Islet precursor cell (in vitro differentiated cells): ENCODE measurements at places on chromosomes 12 and 14.
A peak's percentile ranks its signal among the peaks of the same experiment; 100 is the strongest.

DNA sequence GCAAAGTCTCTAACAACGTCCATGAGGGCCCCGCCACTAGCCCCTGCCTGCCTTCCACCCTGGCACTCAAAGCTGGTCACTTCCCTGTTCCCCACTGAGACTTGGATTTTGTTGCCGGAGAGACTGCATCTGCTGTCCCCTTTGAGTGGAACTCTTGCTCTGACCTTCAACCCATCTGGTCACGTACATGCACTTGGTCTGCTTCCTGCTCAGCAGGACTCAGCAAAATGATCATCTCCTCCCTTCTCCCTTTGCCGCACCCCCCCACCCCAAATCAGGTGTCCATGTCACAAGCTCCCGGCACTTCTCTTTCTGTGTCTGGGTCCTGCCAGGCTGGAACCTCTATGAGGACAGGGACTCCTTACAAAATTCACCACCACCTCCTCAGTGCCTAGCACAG, 180.9 kb downstream of the CHST11 start:
- DNase-seq: no peak

DNA sequence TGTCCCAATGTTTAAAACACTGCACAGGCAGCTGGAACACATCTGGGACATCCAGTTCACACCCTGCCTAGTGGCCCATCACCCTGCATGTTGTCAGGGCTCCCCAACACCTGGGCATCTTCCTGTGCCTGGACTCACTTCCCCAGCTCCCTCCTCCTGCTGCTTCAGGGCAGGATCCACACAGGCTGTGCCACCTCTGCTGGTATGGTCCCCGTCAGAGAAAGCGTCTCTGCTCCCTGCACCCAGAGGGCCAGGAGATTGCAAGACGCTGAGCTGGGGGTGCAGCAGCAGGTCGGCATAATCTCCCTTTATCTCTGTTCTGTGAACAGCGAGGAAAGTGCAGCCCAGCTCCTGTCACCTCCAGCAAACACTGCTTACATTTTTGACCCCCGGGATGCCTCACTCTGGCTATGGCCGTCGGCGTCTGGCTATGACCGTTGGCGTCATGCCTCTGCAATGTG, 124.3 kb downstream of the ADGRD1 start:
- peak; percentile 52 for DNase-seq

- DNase-seq: no peak
Observed at GRCh38 chr14:21057803-21058675, at the start of gene RNASE8. TSS of gene RNASE8 (plus strand) at chr14:21057822. CDS start at chr14:21057893, 71 bp downstream.

DNA sequence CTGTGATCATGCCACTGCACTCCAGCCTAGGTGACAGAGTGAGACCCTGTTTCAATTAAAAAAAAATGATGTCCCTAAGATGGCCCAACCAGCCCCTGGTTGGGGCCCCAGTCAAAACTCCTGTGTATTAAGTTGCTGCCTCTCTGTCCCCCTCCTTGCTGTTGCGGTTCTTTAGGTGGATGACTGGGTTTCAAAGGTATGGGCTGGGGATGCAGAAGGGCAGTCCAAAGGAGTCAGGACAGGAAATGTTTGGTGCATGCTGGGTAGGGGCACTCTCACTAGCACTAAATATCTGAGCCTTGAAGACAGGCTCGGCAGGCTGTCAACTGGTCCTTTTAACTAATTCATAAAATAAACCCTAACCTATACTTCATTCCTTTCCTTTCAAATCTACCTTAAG, 12.0 kb upstream of the PIP4K2C start:
- peak; percentile 45 for DNase-seq

DNA sequence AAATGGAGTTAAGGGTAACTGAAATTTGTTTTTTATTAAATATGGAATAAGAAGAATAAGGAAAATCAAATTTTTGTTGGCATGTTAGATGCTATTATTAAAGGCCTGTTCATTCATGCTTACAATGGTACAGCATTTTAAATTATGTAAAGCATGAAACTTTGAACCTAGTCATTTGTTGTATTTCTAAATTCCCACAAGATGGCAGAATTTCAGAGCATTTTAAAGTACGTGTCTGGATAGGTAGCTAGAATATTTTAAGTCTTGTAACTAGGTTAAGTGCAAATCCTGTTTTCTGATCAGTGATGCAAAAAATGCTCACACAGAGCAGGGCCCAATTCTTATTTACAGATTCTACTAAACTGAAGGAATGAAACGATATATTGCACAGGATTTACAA, 585.6 kb upstream of the MIS18BP1 start:
- no peak for DNase-seq

- DNase-seq: peak; percentile 68
Observed at GRCh38 chr12:52956987-52957386, 8.1 kb downstream of the KRT18 start.

DNA sequence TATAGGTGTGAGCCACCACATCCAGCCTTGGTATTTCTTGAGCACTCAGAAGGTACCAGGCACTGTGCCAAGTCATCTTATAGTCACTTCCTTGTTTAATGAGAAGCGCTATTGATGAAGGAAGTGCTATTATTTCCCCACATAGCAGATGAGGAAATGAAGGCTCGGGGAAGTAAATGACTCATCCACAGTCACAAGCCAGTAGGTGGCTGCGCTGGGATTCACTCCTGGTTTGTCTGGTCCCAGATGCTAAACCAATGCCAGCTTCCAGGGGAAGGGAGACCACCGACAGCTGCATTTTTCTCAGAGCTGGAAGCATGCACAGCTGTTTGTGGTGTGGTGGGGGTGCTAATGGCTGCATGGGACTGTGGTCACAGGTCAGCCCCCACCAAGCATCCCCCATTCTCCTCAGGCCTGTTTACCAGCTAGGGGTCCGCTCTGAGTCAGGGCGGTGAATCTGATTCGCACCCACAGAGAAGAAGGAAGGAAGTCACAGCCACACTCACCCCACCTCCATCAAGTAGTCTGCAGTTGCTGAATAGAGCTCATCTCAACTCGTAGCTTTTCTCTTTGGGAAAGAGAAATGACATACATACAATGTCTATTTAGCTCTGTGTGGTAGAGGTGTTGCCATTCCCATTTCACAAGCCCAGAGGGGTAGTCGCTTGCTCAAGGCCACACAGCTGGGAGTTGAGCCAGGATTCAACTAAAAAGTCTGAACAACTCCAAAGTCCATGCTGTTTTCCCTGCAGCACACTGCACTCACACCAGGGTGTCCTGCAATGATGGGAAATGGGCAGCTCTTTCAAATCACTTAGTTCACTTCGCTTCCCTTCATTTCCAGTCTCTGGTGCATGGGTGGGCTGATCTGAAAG, 6.3 kb upstream of the LTBP2 start:
- DNase-seq: no peak

- no peak for DNase-seq
Observed at GRCh38 chr12:94534278-94534677, 74.6 kb upstream of the CEP83 start.

GRCh38 chr12:121490401-121491281, 90.2 kb downstream of the KDM2B start:
- no peak for DNase-seq

DNA sequence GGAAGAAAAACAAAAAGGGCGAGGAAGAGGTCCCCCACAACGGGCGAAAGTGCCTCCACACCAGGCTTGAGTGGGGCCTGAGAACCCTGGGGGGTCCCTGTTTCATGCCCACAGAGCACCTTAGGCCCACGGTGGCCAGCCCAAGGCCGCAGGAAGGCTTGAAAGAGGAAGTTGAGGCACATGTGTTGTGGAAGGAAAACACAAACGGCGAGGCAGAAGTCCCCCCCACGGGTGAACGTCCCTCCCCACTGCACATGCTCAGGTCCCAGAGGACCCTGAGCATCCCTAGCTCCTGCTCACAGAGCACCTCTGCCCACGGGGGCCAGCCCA, 371.5 kb downstream of the ALG10 start:
- DNase-seq: peak; percentile 35

- no peak for DNase-seq
Observed at GRCh38 chr12:95358111-95359083, 115.6 kb upstream of the METAP2 start.

- no peak for DNase-seq
Observed at GRCh38 chr12:113287899-113288282, 47.0 kb downstream of the SLC8B1 start.

DNA sequence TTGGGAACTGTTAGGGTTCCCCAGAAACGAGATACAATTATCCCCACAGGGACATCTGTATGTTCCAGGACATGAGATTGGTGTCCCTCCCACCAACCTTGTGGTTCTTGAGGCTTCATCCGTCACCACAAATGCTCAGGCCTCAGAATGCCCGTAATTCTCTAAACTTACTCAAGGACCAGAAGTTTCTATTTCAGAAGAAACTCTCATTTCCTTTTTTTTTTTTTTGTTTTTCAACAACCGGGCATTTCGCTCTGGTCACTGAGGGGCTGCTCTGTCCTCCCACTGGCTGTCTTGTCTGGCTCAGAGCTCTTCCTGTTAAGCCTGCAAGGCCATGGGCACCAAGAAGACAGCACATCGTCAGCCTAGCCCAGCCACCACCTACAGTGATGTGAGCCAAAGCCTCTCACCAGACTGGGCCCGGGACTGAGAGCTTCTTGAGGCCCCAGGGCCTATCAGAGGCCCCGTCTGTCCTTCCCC, 36.2 kb downstream of the VDR start:
- DNase-seq: no peak

DNA sequence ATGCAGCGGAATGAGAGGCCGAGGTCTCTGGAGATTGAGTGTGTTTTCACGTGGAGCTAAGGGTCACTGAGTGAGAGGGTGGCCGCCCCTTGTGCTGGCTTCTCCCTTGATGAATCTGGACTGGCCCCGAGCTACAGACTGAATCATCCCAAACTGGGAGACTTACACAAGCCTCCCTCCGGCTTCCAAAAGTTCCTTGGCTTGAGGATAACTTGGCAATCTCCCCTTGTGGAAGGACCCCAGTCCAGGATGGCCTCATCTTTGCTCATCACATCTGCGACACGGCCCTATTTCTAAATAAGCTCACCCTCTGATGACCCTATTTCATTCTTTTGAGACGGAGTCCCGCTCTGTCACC, 41.5 kb upstream of the FBRSL1 start:
- no peak for DNase-seq

DNA sequence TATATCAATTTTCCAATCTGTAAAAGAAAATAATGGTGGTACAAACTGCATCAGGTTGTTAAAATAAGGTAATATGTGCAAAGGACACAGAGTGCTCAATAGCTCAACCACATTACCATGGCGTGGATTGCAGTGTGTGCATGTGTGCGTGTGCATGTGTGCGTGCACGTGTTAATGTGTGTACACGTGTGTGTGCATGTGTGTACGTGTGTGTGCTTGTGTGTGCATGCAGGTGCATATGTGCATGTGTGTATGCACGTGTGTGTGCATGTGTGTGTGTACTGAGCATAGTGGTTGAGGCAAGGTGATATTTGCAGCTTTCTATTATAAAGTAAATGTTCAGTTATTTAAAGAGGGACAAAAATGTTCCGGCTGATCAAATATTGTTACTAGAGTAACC, 115.6 kb downstream of the NT5DC3 start:
- no peak for DNase-seq

DNA sequence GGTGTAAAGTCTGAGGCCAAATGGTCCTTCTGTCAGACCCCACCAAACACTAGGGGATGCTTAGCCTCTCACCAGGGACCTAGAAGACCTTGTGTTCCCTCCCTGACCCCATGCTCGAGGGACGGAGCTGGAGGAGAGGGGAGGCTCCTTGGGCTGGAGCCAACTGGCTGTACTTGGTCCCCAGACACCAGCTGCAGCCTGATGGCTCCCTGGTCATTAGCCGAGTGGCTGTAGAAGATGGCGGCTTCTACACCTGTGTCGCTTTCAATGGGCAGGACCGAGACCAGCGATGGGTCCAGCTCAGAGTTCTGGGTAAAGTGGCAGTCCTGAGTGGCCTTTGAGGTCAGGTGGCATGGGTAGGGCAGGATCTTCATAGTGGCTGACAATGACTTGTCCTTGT, 29.0 kb downstream of the PAPLN start:
- no peak for DNase-seq

- no peak for DNase-seq
Observed at GRCh38 chr12:62860020-62860419, 74.9 kb downstream of the PPM1H start.

GRCh38 chr12:69091442-69092017, 147.8 kb upstream of the CPSF6 start:
- no peak for DNase-seq

- DNase-seq: peak; percentile 98
Observed at GRCh38 chr12:103571286-103571685, 15.8 kb upstream of the STAB2 start.

DNA sequence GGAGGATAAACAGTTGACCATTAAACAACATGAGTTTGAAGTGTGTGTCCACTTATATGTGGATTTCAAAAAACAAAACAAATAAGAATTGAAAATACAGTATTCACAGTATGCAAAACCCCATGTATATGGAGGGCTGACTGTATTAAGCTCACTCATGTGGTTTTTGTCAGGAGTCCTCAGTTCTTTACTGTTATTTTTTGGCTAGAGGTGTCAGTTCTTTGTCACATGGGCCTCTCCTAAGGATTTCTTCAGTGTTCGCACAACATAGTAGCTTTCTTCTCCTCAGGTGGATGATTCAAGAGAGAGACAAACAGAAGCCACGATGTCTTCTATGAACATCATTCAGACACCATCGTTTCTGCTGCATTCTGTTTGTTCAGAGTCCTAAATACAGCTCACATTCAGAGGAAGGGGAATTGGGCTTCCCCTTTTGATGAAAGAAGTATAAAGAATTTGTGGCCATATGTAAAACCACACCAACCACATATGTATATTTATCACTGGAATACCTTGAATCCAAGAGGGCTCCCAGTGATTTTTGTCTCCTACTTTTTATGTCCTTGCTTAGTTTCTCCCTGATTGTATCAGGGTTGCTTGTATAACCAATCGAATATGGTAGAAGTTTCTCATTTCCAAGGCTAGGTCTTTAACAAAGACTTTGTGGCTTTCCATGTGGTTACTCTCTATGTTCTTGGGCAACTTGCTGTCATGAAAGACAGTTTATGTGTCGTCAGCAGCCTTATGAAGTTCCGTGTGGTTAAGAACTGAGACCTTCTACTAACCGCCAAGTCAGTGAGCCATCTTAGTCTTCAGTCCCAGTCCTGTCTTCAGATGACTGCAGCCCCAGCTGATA, 18.9 kb downstream of the MNAT1 start:
- DNase-seq: no peak

DNA sequence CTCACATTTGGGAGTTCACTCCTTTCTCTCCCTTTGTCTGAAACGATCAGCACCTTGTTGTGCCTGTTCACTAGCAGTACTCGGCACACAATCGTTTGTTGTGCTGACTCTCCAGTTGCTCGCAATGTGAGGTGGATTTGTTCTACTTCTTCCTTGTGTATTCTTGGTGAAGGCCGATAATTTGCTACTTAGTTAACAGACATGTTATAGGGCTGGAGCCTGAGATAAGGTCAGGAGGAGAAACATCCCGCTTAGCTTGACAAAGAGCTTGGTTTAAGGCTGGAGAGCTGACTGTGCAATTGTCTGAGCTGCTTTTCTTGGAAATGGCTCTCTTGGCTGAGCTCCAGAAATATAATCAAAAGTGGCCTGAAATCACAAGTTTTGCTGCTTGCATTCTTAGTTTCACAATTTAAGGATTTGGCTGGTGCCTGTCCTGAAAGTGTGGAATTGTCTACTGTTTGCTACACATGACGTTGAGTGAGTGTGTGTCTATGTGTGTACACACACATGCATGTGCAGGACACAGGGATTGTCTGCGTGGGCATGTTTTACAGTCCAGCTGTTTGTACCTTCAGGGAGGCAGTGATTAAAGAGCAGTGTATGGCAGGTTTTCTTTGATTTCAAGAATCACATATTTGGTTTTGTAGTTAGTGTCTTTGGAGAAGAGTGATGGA, 77.7 kb downstream of the ARF6 start:
- no peak for DNase-seq
